ENCODE measurements at places on chromosomes 4 and X.

DNA sequence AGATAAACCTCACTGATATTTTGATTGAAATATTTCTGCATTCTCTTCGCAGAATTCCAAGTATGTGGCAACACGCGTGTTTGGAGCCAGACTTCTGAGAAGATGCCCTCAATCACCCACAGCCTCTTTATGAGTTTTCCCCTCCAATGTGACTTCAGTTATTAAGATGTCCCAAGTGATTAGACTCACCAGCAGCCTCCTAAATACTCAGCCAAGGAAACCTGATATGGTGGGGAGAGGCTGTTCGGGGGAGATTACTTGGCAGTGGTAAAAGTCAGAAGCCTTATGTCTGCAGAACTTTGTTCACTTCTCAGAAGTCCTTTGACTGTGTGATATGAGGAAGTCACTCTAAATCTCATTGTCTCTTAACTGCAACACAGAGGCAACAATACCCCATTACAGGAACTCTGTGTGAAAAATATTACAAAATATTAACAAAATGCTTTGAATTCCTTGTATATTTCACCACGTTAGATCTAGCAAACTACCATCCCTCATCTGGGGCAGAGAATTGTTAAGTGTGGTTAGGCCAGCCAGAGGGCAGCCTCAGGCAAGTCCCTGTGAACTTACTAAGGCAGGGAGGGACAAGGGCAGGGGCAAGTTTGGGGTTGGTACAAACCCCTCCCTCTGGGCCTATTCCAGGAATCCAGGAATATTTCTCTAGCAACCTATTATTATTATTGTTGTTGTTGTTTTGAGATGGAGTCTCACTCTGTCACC is 151.4 kb upstream of the USP9X start:
- DNase-seq, result no peak

DNA sequence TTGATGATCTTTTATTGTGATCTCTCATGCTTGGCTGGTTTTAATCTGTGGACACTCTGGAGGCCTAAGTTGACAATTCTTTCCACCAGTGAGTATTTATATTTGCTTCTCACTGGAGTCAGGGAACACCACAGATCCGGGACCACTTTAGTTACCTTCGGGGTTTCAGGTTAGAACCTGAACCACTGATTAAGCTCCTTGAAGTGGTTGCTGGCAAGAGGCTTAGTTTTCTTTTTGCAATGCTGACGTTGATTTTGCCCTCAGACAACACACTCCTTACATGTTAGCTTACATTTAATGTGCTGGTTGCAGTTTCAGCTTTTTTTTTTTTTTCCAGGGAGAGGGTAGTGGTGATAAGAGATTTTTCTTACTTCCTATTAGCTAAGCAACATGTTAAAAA is 10.5 kb upstream of the ZNF330 start:
- DNase-seq, result no peak

DNA sequence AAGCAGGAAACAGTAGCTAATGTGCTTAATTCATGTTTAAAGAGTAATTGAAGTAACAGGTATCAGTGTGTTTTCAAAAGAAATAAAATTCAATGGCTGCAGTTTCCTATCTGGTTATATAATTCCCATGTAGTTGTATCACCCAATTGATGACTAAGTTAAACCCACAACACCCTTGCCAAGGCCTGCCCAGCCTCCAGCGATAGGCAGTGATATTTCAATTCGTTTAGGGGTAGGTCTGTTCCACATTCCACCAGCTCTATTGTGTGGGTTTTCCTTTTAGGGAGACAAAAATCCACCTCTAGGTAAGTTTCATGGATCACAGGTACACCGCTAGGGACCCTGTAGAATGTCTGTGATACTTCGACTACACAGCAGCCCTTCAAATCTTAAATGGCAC is 24.7 kb upstream of the MXRA5 start:
- no peak for DNase-seq

DNA sequence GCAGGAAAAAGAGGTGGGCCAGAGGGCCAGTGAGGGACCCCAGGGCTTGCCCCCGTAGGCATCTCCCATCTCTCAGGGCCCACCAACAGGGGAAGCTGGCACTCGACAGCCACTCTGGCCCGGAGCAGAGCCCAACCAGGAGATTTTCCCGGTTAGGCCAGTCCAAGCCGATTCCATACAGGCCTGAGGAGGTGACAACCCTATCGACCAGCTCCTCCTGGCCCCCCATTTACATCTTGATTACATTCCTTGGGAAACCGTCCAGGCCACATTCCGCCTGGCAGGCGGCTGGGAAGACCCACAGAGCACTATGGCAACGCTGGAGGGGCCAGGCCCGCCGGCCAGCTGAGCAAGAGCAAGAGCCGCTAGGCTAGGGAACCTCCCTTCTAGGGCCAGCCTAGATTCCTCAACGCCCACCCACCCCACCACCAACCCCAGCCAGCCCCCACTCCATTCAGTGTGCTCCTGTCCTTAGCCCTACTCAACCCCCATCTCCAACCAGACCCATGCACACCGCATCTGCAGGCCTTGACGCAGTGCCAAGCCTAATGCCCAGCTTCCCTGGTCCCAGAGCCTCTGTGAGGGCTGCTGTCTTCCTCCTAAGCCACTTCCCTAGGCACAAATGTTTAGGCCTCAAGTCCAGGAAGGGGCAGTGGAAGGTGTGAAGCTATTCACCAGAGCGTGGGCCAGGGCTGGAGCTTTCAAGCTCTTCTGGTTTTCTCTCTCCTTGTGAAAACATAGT is 161.2 kb downstream of the EFNB1 start:
- DNase-seq, result no peak

DNA sequence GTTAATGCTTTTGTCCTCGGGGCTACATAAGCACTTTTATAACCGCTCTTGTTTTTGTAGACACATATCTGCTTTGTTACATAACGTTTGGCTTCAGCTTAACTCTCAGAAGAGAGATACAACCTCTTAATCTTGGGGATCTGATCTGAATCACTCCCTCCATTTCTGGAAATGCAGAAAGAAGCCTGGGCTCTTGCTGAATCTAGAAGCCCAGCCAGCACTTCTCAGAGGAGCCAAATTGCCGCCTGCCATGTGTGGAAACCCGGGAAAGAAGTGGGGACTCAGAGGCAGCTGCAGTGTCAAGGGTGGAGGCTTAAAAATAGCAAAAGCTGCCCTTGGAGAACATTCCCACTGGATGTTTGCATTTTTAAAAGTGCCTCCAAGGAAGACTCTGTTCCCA is 69.3 kb upstream of the LDB2 start:
- DNase-seq, result no peak

- no peak for DNase-seq
Measured at GRCh38 chrX:20378233-20378920, 111.7 kb upstream of the RPS6KA3 start.

GRCh38 chr4:125432078-125432477 is 117.3 kb downstream of the FAT4 start:
- DNase-seq, result no peak

DNA sequence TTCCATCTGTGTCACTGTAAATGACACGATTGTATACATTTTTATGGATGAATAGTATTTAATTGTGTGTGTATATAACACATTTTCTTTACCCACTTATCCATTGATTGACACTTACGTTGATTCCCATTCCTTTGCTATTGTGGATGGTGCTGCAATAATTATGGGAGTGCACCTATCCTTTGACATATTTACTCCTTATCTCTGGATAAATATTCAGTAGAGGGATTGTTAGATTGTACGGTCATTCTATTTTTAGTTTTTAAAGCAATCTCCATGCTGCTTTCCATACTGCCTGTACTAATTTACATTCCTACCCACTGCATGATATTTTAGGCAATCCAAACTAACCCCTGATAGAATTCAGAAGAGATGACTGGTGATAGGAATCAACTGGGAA is 980.1 kb downstream of the FSTL5 start:
- DNase-seq, result no peak

DNA sequence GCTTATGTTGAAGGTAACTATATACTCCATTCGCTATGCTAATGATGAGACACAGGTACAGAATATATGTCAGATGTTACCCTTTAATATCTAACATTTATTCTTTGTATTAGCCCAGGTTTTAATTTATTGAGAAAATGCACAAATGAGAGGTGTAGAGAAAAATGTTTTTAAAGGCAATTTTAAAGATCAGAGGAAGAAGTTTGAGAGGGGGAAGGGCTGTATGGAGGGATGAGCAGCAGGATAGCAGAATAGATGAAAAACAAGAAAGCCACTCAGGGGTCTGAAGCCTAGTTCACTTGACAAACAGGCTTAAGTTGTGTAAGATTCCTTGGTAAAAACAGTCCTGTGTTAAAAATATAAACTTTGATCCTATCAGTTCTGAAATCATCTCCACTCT is 3.7 kb downstream of the MAB21L2 start:
- DNase-seq, result no peak

GRCh38 chr4:87038837-87039615 is 104.2 kb downstream of the AFF1 start:
- no peak for DNase-seq

DNA sequence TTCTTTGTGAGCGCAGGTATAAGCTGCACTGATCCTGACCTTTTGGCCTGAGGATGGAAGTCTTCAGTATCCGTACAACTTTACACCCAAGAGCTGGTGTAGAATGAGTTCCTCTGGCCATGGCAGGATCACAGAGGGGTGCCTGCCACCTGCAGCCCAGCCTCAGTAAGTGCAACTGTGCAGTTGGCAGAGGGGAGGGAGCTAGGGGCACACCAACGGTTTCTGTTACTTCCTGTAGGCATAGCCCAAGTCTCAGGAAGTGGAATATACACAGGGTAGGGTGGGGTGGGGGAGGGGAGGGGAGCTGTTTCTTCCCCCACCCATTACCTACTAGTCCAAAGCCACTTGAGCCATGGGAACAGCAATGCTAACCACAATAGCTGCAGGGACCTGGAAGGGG is 85.4 kb upstream of the GBA3 start:
- DNase-seq, result no peak

GRCh38 chr4:7647600-7648543 is 213.1 kb upstream of the PSAPL1 start:
- DNase-seq, result no peak

DNA sequence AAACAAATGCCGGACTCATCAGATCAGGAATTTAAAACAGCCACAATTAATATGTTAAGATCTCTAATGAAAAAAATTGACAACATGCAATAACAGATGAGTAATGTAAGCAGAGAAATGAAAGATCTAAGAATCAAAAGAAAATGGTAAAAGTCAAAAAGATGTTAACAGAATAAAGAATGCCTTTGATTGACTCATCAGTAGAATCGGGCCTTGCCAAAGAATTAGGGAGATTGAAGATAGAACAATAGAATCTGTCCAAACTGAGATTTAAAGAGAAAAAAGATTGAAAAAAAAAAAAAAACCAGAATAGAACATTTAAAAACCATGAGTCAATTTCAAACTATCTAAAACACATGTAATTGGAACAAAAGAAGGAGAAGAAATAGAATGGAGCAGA is 25.9 kb upstream of the GUCY1A1 start:
- no peak for DNase-seq

DNA sequence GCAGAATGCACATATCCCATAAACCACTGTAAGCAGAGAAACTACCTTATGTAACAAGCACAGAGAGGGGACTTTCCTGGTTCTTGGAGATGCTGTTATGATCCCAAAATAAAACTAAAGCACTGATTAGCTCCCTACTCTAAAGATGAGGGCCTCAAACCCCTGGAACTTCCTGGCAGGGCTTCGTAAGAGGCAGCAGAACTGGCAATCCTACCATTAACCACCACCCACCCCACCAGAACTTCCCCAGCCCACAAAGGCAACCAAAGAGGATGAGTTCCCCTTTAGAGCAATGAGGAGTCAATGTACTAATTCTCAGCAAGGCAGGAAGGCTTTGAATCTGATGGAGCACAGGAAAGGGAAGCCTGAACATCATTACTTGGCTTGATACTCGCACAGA is 436.5 kb upstream of the FRG1 start:
- DNase-seq, result no peak

DNA sequence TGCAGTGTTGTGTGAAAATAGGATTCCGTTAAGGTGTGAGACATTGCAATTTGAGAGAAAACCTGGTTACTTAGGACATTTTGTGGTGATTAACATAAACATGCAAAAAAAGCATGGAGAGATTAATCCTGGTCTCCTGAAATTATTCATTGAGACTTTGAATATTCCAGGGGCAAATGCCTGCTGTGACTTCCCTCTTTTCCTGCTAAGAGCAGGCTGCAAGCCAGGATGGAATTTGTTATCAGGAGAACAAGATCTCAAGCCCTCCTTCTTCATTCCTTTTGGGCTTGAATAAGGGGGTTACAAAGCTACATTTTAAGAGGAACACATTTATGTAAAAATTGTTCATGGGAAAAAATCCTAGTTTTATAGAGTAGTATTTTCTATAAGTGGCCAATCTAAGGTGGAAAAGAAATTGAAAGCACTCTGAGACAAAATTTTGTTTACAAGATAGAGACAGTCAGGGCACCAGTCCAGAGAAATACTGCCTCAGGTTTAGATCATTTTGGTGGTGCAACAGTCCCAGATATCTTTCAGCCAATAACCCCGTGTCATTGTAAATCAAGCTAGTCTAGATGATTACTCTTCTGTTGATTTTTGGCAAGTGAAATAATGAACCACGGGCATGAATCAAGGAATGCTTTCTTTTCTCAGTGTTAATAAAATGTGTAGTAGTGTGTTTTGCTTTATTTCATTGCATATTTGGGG is 1528.3 kb upstream of the AGA start:
- DNase-seq, result no peak

DNA sequence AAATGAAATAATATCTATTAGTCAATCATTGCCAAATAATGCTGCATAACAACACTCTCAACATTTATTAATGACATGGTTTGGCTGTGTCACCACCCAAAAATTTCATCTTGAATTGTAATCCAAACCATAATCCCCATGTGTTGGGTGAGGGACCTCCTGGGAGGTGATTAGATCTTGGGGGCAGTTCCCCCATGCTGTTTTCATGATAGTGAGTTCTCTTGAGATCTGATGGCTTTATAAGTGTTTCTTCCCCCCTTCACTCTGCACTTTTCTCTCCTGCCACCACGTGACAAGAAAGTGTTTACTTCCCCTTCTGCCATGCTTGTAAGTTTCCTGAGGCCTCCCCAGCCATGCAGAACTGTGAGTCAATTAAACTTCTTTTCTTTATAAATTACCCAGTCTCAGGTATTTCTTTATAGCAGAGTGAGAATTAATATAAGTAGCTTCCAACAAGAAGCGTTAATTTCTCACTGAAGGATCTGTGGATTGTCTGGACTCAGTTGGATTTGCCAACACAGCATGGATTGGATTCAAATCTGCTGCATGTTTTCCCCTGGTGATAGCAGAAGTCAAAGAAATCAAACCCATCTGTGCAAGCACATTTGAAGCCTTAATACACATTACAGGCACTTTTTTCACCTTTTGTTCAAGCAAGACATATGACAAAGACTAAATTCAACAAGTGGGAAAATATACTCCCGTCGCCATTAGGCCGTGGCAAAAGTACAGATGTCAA is 216.6 kb downstream of the PDGFC start:
- DNase-seq, result no peak

All from CD8-positive, alpha-beta memory T cell (primary cell).